ENCODE measurements at places on chromosomes 11 and 22.

GRCh38 chr11:102487214-102487613 is 34.6 kb upstream of the TMEM123 start:
- DNase-seq = no peak

DNA sequence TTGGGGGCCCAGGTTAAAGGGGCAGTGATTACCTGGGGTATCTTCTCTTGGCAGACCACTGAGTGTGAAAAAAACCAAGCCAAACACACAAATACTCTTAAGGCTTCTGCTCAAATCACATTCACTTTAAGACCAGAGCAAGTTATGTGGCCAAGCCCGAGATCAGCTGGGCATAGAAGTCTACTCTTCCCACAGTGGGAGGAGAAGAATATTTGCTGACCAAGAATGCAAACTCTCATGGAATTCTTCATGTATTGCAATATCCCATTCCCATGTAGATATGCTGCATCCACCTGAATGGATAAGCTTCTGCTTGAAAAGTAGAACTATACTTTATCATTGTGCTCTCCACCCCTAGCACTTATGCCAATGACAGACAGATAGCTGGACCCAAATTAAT is 37.1 kb upstream of the C11orf87 start:
- no peak for DNase-seq

DNA sequence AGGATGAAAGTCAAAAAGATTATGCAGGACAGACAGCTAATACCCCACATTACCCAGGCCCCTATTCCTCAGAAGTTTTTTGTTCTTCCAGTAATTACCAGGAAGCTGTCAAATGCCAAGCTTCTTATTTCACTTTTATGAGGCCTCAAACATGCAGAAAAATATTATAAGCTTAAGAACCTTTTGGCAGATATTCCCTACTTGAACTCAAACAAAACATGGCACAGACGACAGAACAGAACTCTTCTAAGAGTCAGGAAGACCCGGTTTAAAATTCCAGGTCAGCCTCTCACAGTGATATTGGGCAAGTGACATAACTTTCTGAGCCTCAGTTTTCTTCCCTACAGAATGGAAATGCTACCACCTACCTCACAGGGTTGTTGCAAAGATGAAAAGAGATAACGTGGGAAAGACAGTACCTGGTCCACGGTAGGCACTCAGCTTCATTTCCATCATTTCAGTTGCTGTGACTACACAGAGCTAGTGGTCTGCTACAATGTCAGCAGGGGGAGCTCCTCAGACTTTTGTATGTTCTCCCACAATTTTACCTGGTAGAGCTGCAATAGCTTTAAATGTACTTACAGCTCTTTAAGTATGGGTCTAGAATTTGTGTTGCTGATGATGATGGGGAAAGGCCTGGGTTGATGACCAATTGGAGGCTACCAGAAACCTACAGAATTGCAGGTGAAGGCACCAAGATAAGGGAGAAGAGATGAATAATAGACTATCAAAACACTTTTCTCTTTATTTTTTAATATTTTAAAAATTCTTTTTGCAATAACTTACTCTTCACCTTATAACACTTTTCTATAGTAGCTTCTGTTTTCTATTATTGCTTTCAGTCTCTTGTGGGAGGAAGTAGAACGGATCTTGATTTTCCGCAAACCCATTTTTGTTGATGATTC is 98.3 kb upstream of the CHRM4 start:
- no peak for DNase-seq

GRCh38 chr22:17106161-17106784 is 14.9 kb downstream of the TMEM121B start:
- DNase-seq = no peak

DNA sequence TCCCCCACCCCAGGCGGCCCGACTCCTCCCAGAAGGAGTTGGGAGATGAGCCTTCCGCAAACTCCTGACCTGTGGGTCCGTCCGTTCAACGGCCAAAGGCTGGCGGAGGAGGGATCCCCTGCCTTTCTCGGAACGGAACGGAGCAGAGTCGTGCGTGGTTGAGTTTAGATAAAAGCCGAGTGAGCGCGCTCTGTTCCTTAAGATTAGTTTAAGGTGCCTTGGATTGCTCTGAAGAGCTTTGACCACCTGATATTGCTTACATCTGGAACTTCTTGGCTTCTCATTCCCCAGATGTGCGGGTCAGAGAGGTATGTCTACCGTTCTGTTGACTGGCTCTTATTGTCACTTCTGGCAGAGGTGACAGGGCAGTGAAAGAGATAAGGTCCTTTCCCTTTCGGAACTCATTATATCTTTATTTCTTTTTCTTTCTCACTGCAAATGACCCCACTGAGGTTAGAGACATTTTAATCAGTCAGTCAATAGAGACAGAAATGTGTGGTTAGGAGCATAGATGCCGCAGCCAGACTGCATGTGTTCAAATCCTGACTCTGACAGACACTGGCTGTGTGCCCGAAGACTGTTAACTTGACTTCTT is at the start of gene TRIM6:
TRIM6 (plus strand) TSS at position 31 of the 595 bp plus-strand sequence; CDS start at position 292, 261 bp downstream.
- no peak for DNase-seq

DNA sequence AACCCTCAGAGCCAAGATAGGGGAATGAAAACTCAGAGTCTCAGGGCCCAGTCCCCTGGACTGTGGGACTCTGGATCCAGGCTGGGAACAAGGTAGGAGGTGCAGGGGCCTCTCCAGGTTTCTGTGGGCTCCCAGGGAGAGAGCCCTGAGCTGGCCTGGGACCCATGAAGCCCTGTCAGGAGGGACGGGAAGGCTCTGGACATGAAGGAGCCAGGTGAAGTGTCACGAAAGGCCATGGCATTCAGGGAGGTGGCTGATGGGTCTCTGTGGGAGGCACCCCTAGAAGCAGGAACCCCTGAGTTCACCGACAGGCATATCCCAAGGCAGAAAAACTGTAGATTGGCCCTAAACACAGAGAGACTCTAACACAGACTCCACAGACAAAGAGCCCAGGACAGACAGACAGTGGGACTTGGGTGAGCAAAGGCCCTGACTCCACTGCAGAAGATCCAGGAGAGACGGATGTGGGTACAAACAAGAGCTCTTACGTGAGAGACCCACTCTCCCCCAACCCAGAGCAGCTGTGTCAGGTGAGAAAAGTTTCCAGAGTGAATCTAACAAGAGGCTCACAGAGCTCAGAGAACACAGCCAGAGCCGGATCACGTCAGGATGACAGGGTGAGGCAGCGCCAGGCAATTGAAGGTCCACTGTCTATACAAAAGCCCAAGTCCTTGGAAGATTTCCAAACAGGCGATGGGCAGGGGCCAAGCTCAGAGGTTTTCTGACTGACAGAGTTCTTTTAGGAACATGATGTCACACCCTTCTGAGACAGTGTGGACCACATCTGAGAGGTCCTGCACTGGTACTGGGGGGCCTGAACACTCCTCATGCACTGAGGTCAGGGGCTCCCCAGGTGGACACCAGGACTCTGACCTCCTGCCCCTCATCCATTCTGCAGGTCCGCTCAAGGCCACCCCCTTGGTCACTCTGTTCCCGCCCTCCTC is 27.4 kb downstream of the IGLL5 start:
- no peak for DNase-seq

DNA sequence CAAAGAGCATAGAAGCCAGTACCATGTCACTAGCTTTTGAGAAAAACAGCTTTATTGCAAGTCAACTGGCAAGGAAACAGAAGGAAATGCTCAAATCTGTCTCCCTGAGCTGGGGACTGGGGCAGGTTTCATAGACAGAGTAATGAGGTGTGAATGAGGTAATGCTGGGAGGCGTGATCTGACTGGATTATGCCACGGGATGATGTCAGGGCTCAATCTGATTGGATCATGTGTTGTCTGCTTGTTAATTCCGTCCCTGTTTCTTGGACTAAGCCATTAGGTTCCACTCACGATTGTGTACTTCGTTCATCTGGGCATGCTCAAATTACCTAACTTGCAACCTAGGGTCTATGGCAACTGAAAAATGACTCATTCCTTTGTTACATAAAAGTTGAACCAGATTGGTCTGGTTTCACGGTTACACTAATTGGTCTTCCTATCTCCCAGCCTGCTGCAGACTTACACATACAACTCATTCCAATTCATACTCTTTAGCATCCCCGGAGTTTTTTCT is 20.2 kb upstream of the OR10A5 start:
- DNase-seq = no peak

- DNase-seq = no peak
Measured at GRCh38 chr11:120562806-120563425, 51.4 kb downstream of the GRIK4 start.

GRCh38 chr22:26735019-26735409 is 77.6 kb downstream of the MIAT start:
- no peak for DNase-seq

- DNase-seq = no peak
Measured at GRCh38 chr11:40885250-40885954, 574.0 kb downstream of the LRRC4C start.

GRCh38 chr22:41310336-41310735 is 9.0 kb downstream of the ZC3H7B start:
- DNase-seq = no peak

GRCh38 chr11:112013497-112014164 is 11.6 kb upstream of the DLAT start:
- no peak for DNase-seq
